Activated CD4-positive, alpha-beta T cell treated with anti-CD3 and anti-CD28 coated beads, Interleukin-2, Interleukin-4, amounts not matched to agents 100 ng/mL and 50 ng/mL, durations not matched to agents 16 hours and 8 hours (primary cell): ENCODE measurements at places on chromosomes 16 and 17.
A peak's percentile ranks its signal among the peaks of the same experiment; 100 is the strongest.

DNA sequence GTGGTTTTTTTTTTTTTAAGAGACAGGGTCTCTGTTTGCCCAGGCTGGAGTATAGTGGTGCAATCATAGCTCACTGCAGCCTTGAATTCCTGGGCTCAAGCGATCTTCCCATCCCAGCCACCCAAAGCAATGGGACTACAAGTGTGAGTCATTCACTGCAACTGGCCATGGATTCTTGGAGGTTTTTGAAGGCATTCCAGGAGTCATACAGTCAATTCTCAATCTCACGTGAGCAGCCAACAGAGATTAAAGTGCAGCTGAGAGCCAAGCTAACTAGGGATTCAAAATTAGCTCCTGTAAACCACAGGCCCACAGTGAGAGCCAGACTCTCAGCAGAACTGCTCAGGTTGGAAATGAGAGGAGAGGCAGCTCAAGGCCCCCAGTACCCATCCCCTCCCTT, 30.2 kb downstream of the XPO6 start:
- DNase-seq: no peak

- no peak for DNase-seq
These were observed 117.3 kb downstream of the ADCY9 start for GRCh38 chr16:3998793-3999478.

GRCh38 chr16:16150117-16150877, 73.0 kb downstream of the ABCC6 start:
- DNase-seq: no peak

DNA sequence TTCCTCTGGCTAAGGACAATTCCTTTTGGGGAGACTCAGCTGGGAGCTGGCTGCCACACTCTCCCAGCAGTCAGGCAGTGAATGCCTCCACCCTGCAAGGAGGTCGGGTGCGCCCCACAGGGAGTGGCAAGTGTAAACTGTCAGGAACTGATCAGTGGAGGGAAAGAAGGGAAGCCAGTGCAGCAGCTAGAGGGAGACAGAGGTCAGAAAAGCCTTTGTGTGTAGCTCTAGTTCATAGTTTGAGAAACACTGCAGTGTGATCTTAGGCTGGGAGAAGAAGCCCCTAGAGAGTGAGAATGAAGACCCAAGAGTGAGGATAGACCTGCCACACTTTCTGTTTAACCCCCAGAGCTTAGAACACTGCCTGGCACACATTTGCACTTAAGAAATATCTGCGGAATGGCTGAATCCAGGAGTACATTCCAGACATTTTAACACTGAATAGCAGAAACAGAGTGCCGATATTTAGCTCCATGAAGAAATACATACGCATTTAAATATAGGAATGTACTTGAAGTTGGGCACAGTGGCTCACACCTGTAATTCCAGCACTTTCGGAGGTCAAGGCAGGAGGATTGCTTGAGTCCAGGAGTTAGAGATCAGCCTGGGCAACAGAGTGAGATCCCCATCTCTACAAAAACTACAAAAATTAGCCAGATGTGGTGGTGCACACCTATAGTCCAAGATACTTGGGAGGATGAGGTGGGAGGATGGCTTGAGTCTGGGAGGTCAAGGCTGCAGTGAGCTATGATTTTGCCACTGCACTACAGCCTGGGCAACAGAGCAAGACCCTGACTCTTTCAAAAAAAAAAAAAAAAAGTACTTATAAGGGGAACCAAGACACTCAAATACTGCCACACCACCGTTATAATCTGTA, 11.1 kb upstream of the SLC5A11 start:
- no peak for DNase-seq

- no peak for DNase-seq
These were observed 85.9 kb upstream of the PLCG2 start for GRCh38 chr16:81693041-81693743.

DNA sequence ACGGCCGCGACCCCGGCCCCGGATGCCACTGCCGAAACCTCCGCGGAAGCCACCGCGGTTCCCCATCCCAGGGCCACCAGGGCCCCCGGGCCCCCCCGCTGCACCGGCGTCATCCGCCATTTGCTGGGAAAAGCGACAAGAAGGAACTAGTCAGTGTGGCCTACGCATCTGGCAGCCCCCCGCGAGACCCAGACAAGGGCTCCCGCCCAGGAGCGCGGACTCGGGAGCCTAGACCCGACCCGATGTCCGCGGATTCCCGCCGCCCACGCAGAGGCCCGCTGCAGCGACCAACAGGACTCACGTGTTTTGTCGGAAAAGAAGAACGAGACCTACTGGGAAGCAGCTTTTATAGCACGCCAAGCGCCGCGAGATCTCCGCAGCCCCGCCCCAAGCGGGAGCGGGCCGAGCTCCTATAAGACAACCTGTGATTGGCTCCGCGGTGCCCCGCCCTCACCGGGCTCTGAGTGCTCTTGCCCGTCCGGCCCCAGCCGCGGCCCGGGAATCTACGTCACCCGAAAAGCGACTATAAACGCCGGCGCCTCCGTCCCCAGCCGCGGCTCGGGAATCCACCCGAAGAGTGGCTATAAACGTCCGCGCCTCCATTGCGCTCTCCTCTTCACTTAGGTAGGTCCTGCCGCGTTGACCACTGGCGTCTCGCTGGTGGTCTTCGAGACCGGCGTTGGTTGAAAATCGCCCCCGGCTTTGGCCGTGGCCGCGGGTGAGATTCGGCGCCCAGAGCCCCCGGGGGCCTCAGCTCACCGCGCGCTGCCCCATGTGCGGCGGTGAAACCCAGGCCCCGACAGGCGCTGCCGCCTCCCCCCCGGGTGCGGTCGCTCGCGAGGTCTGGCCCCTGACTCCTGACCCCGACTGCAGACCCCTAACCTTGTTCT, at the start of gene RPS2:
Gene RPS2, minus strand, starts transcription at position 321 of the 890 bp plus-strand sequence. Its CDS starts 201 bp downstream, at position 120.
- DNase-seq: peak; percentile 99

DNA sequence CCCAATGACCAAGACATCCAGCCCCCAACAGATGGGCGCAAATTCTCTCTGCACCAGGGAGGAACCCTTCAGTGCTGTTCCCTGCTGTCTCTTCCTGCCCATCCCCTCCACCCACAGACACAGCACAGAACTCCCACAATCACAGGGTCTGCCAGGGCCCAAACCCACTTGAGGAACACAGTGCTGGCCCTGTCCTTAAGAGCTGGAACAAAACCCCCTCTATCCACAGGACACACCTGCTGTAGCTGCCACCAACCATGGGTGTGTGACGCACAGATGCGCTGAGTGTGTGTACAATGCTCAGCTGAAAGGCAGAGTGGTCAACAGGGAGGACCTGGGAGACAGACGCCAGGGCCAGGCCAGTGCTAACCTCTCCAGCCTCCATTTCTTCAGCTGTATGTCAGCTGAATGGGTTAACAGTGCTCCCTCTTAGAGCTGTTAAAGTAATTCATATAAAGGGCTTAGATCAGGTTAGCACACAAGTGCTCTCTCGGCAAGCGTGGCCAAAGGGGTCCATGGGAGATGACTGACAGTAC, 62.1 kb downstream of the AMFR start:
- no peak for DNase-seq

DNA sequence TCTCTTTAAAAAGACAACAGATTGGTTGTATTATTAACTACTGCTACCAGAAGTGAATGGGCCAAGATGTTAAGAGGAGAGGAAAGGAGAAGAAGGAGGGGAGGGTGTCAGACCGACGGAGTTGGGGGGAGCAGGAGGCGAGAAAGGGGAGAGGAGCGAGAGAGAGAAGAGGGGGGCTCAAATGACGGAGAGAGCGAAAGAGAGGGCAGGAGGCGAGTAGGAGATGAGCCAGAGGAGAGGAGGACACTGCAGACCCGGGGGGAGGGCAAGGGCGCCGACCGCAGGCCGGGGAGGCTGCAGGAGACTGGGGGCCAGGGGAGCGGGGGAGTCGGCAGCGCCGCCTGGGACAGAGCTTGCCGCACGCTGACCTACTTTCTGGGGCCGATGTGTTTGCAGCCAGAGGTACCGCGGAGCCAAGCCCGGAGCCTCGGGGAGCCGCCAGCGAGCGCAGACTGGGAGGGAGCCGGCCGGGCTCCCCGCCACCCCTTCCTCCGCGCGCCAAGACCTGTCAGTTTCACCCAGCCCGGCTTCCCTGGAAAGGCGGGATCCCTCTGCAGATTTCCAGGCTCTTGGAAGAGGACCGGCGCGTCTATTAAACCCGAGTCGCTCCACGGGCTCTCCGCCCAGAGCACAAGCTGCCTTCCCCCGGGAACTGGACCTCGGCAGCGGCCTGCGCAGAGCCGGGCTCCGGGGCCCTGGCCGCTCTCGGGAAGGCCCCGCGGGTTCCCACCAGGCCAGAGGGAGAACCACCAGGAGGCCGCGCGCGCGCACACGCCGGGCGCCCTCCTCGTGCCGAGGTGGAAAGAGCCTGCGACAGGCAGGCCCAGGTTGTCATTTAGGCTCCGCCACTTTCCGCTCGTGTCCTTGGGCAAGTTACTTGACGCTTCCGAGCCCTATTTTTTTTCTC, 74.6 kb downstream of the CMC2 start:
- DNase-seq: no peak

DNA sequence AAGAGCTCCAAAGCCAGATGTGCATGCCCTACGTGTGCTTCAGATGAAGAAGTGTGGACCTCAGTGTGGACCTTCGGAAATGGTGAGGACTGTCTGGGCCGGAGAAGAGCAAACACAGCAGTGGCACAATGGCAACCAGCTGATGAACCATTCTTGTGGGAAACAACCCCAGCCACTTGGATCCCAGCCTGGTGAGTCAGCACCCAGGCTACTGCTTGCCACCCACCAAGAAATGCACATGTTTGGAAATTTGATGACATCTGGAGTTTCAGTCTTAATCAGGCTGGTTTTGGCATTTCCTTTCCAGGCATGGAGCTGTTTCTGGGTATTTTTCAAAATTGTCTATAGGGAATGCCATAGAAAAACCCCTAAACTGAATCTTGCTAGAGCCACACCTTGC, 42.7 kb downstream of the DYNLRB2 start:
- peak; percentile 88 for DNase-seq

DNA sequence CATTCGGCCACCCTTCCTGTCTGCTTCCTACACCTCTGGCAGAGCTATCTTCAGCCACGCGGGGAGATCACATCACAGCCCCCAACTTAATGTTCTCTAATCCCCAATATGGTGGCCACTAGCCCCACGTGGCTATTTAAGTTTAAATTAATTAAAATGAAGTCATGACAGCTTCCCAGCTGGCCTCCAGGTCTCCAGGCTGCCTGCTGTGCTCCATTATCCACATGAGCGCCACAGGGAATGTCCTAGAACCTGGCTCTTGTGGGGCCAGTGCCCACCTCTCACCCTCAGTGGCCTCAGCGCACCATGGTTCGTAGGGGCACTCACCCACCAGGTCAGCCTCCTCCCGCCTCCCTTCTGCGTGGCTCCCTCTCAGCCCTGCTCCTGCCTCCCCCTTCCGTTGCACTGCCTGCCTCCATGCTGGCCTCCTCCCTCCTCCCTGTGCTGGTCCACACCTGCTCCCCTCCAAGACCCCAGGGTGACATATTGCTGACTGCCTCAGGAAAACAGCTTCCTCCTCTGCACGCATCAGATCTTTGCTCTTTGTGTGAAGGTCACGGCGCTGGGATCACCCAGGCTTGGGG, 47.7 kb downstream of the IRF8 start:
- DNase-seq: no peak

- no peak for DNase-seq
These were observed 2.0 kb upstream of the INPP5K start for GRCh38 chr17:1518410-1518809.

GRCh38 chr16:4702466-4702808, 9.1 kb downstream of the NUDT16L1 start:
- no peak for DNase-seq

- DNase-seq: no peak
These were observed 138.0 kb downstream of the ANKFN1 start for GRCh38 chr17:56291226-56291805.

GRCh38 chr16:86252596-86252995, 257.7 kb upstream of the FOXF1 start:
- DNase-seq: peak; percentile 6

- no peak for DNase-seq
These were observed 43.6 kb upstream of the ANKFY1 start for GRCh38 chr17:4307179-4307930.

GRCh38 chr16:66752958-66753357, 1.5 kb upstream of the DYNC1LI2 start:
- no peak for DNase-seq

DNA sequence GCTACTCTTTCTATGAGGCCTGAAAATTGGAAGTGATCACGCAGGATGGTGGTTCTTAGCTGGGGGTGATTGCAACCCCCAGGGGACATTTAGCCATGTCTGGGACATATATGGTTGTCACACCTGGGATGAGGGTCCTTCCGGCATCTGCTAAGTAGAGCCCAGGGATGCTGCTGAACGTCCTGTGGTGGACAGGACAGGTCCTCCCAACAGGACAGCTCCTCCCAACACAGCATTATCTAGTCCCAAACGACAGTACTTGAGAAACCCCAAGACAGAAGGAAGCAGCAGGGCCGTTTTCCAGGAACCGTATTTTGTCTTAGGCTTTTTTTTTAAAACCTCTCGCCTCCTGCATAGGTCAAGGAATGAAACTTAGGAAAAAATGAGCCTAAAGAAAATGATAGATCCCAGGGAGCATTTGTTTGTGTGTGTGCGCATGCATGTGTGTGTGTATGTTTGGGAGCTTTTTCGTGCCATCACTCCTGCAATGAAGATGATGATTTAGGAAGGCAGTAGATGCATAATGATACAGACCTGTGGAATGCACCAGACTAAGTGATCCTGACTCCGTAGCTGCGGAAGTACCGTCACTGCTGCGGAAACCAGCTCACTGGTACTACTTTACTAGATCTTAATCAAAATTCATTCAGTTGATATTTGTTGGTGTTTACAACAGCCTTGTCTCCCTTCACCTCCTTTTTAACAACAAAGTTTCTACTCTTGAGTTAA, 118.2 kb downstream of the SNX29 start:
- DNase-seq: no peak

DNA sequence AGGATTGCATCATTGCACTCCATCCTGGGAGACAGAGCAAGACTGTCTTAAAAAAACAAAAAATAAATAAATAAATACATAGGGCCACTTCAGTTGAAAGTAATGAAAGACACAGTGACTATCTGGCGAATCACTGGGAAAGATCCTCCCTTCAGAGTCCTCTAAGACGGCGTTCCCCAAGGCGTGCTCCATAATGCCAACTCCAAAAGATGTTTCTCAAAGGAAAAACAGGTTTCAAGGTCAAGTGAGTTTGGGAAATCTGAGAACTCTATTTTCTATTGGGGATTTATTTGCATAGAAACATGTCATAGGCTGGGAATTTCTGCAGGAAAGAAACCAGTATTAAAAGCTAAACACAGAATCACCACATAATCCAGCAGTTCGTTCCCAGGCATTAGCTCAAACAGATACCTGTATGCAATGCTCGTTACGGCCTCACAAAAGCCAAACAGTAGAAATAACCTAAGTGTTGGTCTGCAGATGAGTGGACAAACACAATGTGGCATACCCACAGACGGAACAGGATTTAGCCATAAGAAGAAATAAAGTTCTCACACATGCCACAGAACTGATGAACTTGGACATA, 7.9 kb downstream of the KLHDC4 start:
- DNase-seq: no peak

- no peak for DNase-seq
These were observed 85.2 kb downstream of the SPAG9 start for GRCh38 chr17:51035431-51035830.

- no peak for DNase-seq
These were observed 190.4 kb upstream of the CDH5 start for GRCh38 chr16:66176111-66176510.
